Stimulated activated CD4-positive, alpha-beta T cell treated with anti-CD3 and anti-CD28 coated beads, Interleukin-15, amount 100 ng/mL, for 1 hour (primary cell): ENCODE measurements at places on chromosomes 2 and 18.

DNA sequence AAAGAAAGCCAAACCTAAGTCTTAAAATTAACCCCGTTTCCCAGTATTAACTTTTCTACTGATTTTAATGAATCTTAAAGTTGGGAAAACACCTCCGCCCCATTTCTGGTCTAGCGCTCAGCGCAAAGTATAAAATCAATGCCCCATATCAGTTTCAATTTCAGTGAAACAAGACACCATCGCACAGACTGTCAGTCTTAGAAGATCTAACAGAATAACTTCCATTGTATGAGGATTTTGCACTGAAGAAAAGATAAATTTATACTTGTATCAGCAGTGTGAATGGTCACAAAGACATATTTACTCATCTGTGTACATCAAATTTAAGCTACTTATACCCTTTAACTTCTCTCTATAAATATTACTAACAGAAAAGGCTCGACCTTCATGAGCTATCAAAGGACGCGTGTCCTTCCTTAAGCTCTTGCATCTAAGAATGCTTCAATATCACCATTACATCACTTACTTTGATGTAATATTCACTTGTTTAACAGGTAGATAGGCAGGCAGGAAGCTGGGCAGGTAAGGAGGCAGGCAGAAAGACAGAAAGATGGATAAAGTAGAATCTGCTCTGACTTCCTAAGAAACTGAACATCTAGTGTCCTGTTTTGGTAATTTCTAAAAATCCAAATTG is 183.0 kb downstream of the TCF4 start:
- no peak for DNase-seq

- no peak for DNase-seq
Observed at GRCh38 chr18:3726238-3726951, 276.4 kb downstream of the TGIF1 start.

DNA sequence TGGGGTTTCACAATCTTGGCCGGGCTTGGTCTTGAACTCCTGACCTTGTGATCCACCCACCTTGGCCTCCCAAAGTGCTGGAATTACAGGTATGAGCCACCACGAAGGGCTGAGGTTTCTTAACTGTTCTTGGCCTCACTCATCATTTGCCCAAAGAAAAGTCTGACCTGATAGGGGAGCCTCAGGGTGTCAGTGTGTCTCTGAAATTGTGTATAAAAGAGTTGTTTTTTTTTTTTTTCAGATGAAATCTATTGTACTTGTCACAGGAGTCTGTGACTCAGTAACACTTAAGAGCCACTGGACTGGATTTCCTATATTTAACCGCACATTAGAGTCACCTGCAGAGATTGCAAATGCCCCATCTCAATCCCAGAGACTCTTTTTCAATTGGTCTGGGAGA is 16.9 kb downstream of the PMAIP1 start:
- DNase-seq, result no peak

DNA sequence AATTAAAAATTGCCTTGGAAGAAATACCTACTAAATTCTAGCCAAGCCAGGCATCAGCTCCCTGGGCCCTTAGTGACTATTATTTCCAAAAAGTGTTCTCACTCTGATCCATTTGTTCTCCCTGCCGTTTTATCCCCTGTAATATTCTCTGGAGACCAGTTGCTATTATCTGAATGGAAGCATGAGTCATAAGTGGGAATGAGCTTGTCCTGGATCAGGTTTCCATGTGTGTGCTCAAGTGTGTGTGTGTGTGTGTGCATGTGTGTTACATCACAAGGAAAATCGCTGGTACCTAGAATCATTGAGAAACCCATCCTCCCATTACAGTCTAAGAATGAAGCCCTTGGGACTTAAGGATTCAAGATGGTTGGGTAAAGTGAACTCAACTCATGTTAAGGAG is 130.3 kb upstream of the CXCR4 start:
- no peak for DNase-seq

GRCh38 chr18:31261792-31262582 is 56.0 kb upstream of the DSG1 start:
- DNase-seq, result no peak
